ENCODE measurements at places on chromosomes 13 and 19.

DNA sequence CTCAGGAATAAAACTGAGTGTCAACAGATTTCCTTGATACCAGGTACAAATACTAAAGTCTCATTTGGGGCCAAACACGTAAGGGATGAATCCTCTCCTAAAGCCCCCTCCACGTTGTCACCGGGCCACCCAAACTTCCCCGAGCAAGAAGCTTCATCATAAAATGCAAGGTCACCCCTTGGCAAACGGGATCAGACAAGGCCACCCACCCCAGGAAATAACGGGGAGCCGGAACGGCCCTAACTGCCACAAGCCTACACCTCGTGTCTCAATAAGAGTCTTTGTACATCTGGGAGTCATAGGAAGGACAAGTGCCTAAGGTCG lies 717 bp downstream of the EEF2 start:
- DNase-seq: no peak

DNA sequence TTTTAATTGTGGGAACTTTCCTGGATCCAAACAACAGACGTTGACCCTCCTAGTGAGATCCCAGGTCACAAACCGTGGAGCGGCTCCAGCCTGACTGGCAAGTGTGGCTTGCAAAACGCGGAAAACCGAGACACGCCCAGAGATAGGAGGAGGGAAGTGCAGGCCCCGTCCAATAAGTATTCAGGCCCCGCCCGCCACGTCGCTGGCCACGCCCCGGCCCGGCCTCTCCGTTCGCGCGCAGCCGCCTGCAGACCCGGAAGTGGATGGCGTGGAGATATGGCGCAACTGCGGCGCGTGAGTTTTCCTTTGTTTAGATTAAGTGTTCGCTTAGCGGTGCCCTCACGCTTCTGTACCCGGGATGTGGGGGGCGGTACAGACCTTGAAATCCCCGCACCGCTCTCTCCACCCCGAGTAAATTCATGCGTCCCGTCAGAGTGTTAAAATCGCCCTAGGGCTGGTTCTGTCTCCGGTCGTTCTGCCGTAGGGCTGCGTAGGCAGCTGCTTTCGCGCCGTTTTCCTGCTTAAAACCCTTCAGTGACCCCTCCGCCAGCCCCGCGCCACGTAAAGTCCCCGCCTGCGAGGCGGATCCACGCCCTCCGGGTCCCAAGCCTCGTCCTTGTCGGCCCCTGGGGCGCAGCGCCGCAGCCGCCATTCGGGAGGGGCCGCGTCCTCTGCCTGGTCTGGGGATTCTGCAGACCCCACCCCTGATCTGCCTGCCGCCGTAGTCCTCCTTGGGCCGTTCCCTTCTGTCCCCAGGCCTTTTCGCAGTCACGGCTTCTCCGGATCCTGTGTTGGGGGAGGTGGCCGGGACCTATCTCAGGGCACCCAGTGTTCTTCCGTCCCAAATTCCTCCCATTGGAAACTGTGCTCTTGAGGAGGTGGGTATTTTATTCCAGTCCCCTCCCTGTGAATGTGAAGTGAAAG lies at the start of gene ZNF766:
Gene ZNF766 (plus strand): TSS at position 250 of the 924 bp plus-strand sequence. CDS start 27 bp downstream, at position 277.
- DNase-seq: peak; percentile 98

- DNase-seq: peak; percentile 86
Observed at GRCh38 chr19:42270346-42271044, 1.4 kb downstream of the CIC start.

DNA sequence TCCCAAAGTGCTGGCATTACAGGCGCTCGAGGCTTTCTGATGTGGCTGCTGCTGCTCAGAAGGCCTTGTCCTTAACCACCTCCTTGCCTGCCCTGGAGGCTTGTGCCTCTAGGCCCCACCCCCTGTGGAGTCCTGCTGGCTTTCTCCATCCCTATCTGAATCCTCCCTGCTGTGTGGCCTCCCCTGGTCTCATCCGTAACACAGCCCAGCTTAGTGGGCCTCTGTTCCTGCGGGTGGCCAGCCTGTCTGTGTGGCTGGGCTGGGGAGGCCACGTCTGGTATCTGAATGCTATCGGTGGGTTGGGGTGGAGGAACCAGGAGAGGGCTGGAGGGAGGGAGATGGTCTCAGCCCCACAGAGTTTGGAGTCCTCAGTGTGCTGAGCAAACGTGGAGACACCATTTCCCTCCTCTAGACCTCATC lies 4.7 kb downstream of the RPL28 start:
- DNase-seq: no peak

GRCh38 chr19:52451241-52451640 lies 2.1 kb upstream of the ZNF578 start:
- no peak for DNase-seq

DNA sequence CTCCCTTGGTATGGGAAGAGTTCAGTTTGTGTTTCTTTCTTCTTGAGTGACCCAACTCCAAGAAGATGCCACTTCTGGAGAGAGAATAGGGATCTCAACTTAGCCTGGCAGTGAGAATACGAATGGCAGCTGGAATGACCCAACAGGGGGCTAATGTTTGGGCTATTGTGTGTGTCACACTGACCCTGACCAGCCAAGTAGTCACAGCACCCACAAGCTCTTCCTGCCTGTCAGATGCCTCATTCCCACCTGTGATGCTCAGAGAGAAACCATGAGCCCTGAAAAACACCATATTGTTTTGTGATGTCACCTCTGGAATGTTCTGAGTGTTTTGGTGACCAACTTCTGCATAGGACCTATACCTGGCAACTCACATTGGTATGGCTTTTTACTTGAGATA lies at the start of gene CBY2:
Gene CBY2 (plus strand): TSS at position 233 of the 400 bp plus-strand sequence. CDS start 71 bp downstream, at position 304.
- no peak for DNase-seq

GRCh38 chr19:27679399-27679798 lies 1533.6 kb downstream of the UQCRFS1 start:
- DNase-seq: peak; percentile 53

DNA sequence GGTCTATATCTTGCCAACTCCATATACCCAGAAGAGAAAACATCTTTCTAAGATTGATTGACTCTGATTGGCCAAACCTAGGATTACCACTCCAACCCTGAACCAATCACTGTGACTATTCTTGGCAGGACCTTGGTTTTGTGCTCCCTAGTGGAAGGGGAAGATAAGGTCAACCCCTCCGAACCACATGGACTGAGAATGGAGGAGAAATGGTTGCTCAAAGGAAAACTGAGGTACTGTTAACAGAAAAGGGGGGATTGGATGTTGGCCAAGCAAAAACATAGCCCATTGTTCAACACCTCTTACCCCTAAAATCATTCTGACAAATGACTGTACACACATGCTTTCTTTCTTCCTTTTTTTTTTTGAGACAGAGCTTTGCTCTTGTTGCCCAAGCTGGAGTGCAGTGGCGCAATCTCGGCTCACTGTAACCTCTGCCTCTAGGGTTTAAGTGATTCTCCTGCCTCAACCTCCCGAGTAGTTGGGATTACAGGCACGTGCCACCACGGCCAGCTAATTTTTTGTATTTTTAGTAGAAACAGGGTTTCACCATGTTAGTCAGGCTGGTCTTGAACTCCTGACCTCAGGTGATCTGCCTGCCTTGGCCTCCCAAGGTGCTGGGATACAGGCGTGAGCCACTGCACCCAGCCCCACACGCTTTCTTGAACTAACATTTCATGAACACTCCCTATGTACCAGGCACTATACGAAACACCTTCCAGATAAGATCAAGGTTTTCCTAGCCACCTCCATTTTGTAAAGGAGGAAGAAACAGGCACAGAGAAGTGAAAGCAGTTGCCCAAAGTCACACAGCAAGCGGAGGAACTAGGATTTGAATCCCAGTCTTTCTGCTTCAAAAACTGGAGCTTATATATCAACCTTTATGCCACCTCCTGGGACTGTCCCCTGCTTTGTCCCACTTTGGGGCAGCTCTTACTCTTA lies 6.5 kb downstream of the MEIOSIN start:
- no peak for DNase-seq

DNA sequence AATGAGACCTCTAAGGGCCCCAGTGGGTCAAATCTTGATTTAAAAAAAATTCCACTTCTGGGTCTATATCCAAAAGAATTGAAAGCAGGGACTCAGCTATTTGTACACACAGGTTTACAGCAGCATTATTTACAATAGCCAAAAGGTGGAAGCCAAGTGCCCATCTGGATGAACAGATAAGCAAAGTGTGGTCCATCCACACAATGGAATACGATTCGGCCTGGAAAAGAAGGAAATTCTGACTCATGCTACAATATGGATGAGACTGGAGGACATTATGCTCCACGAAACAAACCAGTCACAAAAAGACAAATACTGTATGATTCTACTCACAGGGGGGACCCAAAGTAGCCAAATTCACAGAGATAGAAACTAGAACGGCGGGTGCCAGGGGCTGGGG lies 76.7 kb downstream of the CACNA1A start:
- no peak for DNase-seq

DNA sequence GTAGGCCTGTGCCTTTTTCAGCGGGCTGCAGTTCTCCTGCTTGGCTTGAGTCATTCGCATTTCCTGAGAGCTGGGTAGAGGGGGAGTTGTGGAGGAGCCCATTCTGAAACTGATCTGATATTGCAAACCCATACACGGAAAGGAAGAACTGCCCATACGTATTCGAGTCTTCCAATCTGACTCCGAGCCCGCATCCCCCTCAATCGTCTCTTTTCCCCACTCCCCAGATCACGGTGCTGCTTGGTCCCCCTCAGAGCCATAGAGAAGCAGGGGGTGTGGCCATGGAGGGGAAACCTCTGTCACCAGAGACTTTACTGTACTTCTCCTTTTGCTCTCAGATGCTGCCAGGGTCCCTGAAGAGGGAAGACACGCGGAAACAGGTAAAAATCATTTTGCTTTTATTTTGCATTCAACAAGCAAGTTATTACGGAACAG lies at the start of gene CD22:
Gene CD22 (plus strand): TSS at position 337 of the 435 bp plus-strand sequence. CDS start 2,854 bp downstream, outside the sequence.
- DNase-seq: no peak

DNA sequence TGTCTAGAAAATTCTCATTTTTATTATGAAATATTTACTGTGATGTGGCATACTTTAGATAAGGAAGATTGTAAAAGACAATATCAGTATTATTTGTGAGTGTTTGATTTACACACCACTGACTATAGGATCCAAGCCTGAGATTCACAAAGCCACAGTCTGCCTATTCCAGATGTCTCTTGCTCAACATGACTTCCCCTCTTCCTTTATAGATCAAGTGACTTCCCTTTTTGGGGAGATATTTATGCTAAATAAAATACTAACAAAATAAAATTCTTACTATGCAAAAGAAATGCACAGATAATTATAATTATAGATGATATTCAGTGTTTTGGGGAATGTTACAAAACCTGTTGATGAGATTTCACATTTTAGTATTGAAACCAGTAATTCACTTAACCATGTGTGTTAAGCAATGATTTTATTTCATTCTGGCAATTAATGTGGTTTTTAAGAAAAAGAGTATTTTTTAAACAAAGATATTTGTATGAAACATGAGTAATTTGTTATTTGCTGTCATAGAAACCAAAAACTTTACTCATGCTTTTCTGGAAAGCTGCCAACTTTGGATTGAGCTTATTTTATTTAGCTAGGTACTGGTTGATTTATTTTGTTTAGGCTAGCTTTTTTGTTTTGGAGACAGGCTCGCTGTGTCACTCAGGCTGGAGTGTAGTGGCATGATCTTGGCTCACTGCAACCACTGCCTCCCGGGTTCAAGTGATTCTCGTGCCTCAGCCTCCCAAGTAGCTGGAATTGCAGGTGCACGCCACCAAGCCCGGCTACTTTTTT lies 13.7 kb upstream of the GPR183 start:
- no peak for DNase-seq

- no peak for DNase-seq
Observed at GRCh38 chr13:20006206-20006605, 47.7 kb downstream of the ZMYM2 start.

- no peak for DNase-seq
Observed at GRCh38 chr13:66430728-66431127, 799.4 kb downstream of the PCDH9 start.

DNA sequence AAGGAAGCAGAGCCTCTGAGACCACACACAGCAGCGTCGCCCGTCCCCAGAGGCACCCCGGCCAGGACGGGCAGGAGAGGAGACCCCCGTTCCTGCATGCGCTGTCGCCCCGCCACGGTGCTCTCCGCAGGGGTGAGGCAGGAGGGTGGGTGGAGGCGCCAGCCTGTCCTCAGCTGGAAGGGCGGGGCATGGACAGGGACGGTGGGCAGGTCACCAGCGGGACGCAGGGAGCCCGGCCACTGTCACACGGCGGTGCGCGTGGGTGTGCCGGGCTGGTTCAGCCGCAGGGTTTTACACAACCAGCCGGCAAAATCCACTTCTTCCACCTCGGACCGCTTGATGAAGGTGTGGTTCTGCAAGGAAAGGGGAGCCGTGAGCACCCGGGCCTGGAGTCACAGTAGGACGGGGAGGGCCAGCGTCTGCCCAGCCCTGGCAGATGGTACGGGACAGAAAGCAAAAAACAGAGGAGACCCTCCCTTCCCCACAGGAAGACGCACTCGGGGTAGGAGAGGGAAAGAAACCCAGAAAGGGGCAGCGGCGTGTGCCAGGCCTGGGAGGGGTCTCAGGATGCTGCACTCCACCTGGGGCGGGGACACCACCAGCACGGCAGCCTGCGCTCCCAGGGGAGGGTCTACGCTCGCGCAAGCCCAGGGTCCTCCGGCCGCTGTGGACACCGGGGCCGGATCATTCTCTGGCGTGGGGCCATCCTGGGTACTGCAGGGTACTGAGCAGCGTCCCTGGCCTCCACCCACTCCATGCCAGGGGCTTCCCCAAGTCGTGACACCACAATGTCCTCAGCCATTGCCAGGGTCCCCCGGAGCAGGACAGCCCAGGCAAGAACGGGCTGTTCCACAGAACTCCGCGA lies 23.9 kb upstream of the ZBTB7A start:
- DNase-seq: no peak

DNA sequence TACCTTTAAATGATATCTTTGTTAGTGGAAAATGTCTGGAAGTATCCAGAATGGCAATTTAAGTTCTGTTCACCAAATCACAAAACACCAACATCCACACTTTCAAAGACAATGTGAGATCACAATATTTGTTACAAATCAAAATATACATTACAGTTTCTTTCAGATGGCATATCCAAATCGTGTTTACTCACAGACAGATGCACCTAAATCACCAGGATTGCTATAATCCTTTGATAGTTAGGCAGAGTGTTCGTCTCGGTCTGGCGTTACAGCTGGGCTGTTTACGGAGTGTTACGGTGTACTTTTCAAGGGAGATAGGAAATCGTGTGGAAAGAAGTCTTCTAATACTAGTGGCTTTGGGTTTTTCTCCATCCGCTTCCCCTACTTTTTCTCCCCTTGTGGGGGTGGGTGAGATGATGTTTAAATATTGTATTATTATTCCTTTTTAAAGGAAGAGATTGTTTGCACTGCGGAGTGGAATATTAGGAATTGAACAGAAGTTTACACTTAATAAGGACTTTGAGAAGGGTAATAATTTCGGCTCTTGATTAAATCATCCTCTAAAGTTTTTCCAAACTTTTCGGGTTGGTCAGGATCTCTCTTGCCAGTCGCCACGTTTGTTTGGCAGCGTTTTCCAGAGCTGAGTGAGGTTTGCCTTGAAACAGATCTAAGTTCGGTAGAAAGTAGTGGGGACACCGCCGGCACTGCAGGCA lies 1.8 kb downstream of the MAB21L1 start:
- DNase-seq: no peak

Data from suprapubic skin (tissue), 4 donors.